ENCODE measurements at places on chromosomes 6 and 20.

- no peaks in the 10 kb centered on the region for H3K36me3 ChIP-seq
- H3K4me1 ChIP-seq, result no peaks in the 10 kb centered on the region
- no peak overlapping the region for H3K27ac ChIP-seq
These were observed 106.7 kb upstream of the RREB1 start for GRCh38 chr6:7000825-7001777.

- no peaks in the 10 kb centered on the region for H3K36me3 ChIP-seq
- no peak for DNase-seq
- no peaks in the 10 kb centered on the region for H3K27me3 ChIP-seq
- H3K27ac ChIP-seq, result no peak overlapping the region
These were observed 104.9 kb upstream of the FOXA2 start for GRCh38 chr20:22689266-22689665.

- H3K4me1 ChIP-seq, result 0 out of 2 replicates have a peak, but pooled peaks cover 6% of the 10 kb centered on the region
- H3K27ac ChIP-seq, result no peak overlapping the region
- H3K4me3 ChIP-seq, result no peak overlapping the region
These were observed 5.2 kb downstream of the TFAP2C start for GRCh38 chr20:56634307-56634706.

GRCh38 chr20:2524709-2525506, 11.5 kb upstream of the TMC2 start:
- H3K36me3 ChIP-seq, result no peaks in the 10 kb centered on the region
- H3K4me3 ChIP-seq, result peak overlapping the region; percentile 83
- DNase-seq, result no peak
- no peaks in the 10 kb centered on the region for H3K4me1 ChIP-seq
- H3K27ac ChIP-seq, result peak overlapping the region; percentile 80

DNA sequence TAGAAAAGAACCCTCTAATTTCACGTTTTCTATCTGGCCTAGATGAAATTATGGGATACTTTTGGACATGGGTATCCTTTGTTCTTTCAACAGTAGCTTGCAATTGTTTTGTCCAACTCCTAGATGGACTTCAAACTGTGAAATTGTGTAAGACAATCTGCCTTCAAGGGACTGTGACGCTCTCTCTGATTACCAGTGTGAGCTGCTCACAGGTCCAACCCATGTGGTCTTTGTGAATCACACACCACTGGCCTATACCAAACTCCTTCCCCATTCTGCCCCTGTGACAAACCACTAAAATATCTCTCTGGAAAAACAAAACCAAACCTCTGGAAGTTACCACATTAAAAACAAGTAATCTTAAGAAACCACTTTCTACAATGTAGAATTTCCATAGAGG, 59.5 kb downstream of the NINL start:
- no peaks in the 10 kb centered on the region for H3K27me3 ChIP-seq
- H3K4me1 ChIP-seq, result no peaks in the 10 kb centered on the region
- no peak overlapping the region for H3K27ac ChIP-seq
- DNase-seq, result no peak
- H3K36me3 ChIP-seq, result no peaks in the 10 kb centered on the region

DNA sequence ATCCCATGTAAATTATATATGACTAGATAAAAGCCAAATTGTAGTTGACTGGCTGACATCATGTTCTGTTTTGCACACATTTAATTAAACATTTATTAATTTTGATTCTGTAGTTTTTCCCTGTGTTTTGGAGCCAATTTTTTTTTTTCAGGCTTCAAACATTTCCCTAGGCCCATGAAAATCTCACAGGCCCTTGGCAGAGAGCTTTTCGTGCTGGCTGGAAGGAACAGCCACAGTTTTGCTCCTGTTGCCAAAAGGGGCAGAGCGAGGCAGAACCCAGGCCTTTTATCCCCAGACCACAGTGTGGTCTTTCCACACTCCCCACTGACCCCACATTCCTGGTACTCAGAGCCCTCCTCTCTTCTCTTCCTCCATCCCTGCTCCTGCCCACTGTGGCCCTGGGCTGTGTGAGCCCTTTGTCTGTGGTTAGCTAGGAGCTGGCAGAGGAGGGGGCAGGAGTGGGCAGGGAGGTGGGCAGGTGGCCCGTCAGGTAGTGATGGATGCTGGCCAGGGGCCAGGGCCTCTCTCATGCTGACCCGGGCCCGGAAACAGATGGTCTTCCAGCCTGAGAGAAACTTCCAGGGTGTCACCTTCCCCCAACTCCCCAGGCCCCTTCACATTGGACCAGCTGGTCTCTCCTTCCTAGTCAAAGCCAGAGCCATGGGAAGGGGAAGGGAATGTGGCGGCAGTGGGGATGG, 19.4 kb upstream of the CCM2L start:
- no peaks in the 10 kb centered on the region for H3K36me3 ChIP-seq
- H3K4me1 ChIP-seq, result peaks cover 30% of the 10 kb centered on the region
- no peaks in the 10 kb centered on the region for H3K27me3 ChIP-seq
- DNase-seq, result no peak
- H3K27ac ChIP-seq, result peak overlapping the region; percentile 52
- no peak overlapping the region for H3K4me3 ChIP-seq

GRCh38 chr20:54025251-54025771, 45.1 kb downstream of the BCAS1 start:
- no peaks in the 10 kb centered on the region for H3K4me1 ChIP-seq
- DNase-seq, result no peak
- peak overlapping the region; percentile 13 for H3K27ac ChIP-seq
- no peak overlapping the region for H3K4me3 ChIP-seq

All from Panc1 (cell line).